Stimulated activated CD4-positive, alpha-beta T cell treated with anti-CD3 and anti-CD28 coated beads, Interleukin-15, amount 100 ng/mL, for 48 hours (primary cell): ENCODE measurements at places on chromosomes 3 and 15.

GRCh38 chr3:53045518-53046170 is at the start of gene SFMBT1:
Gene SFMBT1, minus strand, starts transcription at chr3:53046073. Its CDS starts 76,945 bp downstream, at chr3:52969128.
- DNase-seq, result peak; percentile 57

- no peak for DNase-seq
Measured at GRCh38 chr15:47422881-47423665, 294.2 kb upstream of the SEMA6D start.

- no peak for DNase-seq
Measured at GRCh38 chr15:99252326-99252725, 1.0 kb downstream of the LRRC28 start.

DNA sequence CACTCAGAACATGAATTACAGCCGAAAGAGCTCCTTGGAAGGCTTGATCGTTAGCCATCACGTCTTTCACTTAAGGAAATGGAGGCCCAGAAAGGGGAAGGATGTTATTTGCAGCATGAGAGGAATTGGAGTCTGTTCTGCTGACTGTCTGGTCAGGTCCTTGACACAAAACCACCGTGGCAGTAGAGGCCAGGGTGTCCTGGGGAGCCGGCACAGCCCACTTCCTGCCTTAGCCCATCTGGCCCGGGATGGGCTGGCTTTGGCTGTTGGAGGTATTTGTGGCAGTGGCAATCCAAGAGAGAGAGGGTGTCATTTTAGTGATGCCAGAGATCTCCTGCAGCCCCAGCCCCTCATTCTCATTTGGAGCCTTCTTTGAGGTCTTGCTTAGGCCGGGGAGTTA is 37.4 kb downstream of the ST6GAL1 start:
- no peak for DNase-seq
